SHP77 treated with DMSO at 0.1 percent for 48 hours (cell line): ENCODE measurements at places on chromosomes 16 and 17.

DNA sequence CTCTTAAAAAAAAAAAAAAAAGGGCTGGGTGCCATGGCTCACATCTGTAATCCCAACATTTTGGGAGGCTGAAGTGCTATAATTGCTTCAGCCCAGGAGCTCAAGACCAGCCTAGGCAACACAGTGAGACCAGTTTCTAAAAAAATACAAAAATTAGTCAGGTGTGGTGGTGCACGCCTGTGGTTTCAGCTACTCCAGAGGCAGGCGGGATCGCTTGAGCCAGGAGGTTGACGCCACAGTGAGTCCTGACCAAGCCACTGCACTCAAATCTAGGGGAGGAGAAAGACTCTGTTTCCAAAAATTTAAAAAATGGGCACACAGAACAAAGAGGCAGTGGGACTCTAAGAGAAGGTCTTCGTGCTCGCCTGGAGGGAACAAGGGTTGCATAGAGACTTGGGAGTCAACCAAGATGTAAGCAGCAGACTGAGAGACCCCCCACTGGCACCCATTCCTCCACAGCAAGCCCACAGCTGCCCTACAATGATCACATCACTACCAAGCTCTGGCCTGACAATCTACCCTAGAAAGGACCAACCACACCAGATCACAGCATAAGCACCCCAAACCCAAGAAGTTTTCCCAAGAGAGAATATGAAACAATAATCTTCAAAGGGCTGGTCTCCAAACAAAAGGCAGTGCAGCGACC, 121.6 kb downstream of the ANKRD11 start:
- no peak for DNase-seq

- DNase-seq: no peak
These were observed 62.6 kb downstream of the TUBD1 start for GRCh38 chr17:59830007-59830630.

GRCh38 chr16:72013888-72014581, 5.5 kb downstream of the DHODH start:
- no peak for DNase-seq

DNA sequence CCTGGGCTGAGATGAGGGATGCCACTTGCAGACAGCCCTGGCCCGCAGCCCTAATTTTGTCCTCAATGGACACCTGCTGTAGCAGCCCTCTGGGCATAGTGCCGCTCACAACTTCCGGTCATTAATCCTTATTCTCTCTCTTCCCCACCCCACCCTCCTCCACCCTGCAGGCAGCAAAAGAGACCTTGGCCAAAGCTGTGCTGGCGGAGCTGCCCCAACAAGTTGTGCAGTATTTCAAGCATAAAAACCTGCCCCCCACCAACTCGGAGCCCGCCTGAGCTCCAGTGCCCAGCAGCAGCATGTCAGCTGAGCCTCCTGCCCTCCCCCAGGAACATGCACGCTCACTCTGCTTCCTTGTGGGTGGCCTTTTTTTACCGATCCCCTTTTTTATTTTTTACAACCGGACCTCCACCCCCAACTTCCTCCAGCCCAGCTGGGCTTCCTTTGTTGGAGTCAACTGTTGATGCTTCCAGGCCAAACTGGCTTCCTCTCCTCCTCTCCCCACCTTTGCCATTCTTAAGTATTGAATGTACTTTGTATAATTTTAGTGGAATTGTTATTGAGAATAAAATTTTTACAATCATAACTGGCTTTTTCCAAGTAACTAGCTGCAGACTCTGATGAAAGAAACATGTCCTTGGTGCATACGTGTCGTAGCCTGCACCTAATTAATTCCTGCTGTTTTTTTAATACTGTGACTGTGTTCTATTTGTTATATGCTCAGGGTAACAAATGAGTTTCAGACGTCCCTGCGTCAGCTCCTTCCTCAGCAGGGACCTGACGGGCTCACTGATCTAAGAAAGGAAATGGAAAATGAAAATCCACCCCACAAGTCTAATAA, 38.2 kb downstream of the PSME3IP1 start:
- no peak for DNase-seq

GRCh38 chr17:50026046-50026675, 29.7 kb upstream of the ITGA3 start:
- no peak for DNase-seq

DNA sequence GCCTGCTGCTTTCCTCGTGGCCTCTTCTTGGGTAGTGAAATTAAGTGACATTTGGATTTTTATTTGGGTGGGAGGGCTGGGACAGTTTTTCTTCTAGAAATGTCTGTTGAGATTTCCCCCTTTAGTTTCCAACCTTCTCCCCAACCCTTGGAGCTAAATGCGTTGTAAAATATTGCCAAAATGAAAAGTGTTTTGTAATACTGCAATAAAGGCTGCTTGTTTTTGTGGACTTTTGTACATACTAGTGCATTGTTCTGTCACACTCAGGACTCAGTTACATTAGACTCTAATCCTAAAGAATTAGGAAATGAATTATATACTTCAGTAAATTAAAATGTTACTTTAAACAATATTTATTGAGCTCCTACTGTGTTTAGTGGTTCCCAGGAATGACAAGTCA, 21.7 kb downstream of the HEATR9 start:
- DNase-seq: no peak

DNA sequence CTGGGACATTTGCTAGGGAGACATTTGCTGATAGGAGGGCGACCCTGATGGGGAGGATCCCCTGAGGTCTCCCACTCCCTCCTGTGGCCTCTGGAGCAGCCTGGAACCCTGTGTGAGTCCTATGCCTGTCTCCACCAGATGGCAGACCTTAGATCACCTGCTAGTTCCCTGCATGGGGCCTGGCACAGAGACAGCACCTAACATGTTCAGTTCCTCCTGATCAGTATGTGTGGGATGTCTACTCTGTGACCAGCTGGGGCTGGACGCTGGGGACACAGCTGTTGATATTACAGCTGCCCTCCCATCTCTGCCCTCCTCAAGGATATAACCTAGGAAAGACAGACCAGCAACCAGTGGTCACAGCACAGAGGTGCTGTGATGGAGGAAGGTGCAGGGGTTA, 1.1 kb upstream of the ADCY7 start:
- peak; percentile 75 for DNase-seq

DNA sequence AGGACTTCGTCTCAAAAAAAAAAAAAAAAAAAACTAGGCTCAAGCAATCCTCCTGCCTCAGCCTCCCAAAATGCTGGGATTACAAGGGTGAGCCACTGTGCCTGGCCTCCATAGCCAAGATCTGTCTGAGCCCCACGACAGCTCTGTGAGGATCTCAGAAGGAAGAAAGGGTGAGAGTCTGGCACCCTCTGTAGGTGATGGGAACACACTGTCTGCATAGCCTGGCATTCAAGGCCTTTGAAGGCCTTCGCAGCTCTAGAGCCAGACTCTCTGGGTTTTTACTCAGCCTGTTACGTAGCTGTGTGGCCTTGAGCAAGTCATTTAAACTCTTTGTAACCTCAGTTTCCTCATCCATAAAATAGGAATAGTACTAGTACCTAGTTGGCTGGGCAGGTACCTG, 6.3 kb upstream of the XPO6 start:
- DNase-seq: no peak

DNA sequence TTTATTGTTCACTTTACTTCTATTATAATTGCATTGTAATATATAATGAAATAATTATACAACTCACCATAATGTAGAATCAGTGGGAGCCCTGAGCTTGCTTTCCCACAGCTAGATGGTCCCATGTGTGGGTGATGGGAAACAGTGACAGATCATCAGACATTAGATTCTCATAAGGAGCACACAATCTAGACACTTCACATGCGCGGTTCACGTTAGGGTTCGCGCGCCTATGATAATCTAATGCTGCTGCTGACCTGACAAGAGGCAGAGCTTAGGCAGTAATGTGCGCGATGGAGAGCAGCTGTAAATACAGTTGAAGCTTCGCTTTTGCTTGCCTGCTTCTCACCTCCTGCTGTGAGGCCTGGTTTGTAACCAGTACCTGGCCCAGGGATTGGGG, 40.2 kb downstream of the BCAS3 start:
- no peak for DNase-seq

DNA sequence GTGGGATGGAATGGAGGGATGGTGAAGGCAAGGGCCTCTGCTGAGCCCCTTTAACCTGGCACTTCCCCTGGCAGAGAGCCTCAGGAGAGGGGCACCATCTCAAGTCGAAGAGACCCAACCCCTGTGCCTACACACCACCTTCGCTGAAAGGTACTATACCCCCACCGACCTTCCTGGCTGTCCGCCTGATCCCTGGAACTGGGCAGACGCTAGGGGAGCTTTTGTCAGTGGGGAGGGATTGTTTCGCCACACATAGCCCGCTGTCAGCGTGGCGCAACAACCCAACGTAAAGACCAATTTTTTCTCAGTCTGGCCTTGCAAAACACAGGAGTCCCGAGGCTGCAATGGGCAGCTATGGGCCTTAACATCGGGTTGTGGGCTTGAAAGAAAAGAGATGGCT, 3.1 kb downstream of the PPP1R1B start:
- DNase-seq: no peak

DNA sequence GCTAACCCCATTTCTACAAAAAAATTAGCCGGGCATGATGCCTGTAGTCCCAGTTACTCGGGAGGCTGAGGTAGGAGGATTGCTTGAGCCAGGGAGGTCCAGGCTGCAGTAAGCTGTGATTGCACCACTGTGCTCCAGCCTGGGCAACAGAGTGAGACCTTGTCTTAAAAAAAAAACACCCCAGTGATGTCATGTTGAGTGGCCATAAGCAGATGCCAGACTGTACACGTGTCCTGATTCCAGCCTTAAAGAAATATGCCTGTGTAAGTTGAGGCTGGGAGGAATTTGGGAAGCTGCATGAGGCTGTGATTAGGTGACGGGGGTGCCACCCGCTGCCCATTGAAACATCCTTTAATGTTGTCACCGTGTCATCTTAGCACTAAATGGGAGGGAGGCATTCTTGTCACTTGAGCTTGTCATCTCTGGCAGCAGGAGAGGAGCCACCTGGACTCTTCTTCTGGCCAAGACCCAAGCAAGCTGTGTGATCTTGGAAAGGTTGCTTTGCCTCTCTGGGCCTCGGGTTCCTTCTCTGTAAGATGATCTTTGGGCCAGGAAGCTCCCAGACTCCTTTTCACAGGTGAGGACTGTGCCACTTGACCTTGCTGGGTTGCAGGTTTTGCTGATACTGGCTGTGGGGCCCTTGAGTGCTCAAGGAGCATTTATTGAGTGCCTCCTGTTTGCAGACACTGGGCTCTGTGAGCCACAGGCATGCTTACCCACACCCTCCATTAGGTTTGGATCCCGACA, 98.3 kb upstream of the CIBAR2 start:
- DNase-seq: no peak

DNA sequence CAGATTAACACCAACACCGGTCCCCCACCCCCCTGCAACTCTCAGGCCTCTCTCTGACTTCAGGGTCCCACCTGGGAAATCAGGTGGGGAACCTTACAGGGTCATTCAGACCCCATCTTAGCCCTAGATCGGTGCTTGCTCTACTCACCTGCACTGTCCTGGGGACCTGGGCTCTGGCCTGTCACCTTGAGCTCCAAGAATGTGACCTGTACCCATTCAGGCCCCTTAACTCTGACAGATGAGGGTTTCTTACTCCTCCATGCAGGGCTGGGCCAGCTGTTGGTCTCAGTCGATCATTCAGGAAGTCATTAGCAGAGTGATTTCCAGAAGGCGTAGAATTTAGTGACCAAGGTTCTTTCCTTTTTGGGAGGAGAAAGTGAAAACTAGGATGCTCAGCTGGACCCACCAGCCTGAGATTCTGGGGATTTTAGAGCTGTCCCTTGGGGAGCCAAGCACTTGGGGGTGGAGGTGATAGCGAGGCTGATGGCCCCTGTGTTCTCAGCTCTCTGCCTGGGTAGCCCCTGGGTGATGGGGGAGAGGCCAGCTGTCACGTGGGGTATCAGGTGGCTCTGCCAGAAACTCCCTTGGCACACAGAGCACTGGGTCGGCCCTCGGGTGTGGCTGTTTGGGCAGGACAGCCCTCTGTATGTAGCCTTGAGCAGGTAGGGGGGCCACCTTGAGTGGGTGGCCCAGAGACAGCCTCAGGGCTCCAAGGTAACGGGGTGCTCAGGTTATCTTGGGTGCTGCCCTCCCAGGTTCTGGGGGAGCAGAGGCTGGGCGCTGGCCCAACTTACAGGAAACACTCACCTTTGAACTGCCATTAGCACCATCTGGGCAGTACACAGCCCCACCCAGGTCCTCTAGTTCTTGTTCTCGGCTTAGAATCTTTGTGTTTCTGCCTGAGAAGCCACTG, 724 bp downstream of the MVP start:
- DNase-seq: no peak

DNA sequence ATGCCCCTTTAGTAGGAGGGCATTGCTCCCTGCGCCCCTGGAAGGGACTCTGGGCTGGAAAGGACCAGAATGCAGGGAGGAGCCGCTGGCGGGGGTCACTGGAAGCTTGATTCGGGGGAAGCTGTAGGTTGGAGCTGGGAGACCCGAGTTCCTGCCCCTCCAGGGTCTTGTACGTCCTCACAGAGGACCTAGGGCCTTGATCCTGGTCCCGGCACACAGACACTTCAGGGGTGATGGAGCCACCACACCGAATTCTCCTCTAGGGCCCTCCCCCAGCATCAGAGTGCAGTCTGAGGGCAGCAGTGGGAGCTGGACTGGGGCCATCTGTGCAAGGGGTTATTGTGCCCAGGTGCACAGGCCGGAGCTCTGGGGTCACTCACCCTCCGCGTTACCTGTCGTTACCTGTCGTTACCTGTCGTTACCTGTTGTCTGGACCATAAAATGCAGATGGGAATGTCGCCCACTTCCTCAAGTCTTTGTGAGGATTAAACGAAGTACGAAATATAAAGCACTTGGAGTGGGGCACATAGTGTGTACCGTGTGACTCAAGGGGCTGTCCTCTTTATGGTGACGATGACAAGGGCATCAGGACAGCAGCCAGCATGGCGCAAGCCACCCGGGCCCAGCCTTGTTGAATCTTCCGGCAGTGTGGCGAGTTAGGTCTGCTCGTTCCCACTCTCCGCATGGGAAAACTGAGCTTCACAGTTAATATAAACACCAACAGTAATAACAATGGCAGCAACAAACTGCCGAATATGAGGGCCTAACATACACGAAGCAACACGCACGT, 48.6 kb downstream of the CMIP start:
- DNase-seq: no peak

- no peak for DNase-seq
These were observed 439.2 kb upstream of the MAF start for GRCh38 chr16:80039777-80040176.

GRCh38 chr16:14036889-14037288, 34.2 kb upstream of the MRTFB start:
- no peak for DNase-seq

- DNase-seq: no peak
These were observed 818 bp downstream of the DPH1 start for GRCh38 chr17:2030779-2031163.

GRCh38 chr17:32515677-32516383, 29.0 kb downstream of the CDK5R1 start:
- DNase-seq: no peak

- DNase-seq: no peak
These were observed 160.8 kb downstream of the CA10 start for GRCh38 chr17:51997723-51998122.

GRCh38 chr17:73272906-73273218, 11.2 kb upstream of the CPSF4L start:
- no peak for DNase-seq
